ENCODE measurements at places on chromosomes 16 and 17. TPM values are rescaled to one million over a fixed set of nuclear protein-coding genes. Genes with fewer than 3 reads are reported as not detected.

TMEM256 gene
- total RNA-seq = 47.4 TPM

DNA sequence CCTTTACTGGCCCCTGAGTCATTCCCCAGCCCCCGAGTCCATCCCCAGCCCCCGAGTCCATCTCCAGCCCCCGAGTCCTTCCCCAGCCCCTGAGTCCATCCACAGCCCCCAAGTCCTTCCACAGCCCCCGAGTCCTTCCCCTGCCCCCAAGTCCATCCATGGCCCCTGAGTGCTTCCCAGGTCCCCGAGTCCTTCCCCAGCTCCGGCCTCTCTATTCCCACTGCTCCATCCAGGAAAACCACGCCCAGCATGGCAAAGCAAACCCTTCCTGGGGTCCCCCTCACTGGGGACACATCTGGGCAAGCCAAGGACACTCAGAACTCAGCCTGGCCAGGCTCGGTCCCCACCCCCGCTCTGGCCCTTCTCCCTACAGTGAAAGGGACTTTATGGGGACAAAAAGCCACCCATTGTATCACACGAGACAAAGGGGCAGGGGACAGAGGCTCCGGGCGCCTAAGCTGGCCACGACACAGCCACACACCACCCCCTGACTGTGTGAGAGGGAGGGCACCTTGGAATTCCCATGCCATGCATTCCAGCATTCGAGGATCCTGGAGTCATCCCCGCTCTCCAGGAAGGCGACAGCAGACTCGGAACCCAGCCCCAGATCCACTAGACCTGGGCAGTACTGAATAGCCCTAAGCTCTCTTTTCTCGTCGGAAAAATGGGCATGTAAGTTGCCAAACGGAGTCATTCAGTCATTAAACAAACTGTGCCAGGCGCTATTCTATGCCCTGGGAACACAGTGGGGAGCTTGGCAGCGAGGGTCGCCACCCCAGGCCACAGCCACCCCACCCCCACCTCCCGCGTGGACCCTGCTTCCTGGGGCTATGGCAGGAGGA is 14.0 kb downstream of the PLLP start:
- no peak overlapping the region for H3K27ac ChIP-seq
- H3K4me3 ChIP-seq = no peak overlapping the region
- no peak for DNase-seq
- H3K4me1 ChIP-seq = peaks cover 20% of the 10 kb centered on the region

- H3K27me3 ChIP-seq = no peaks in the 10 kb centered on the region
- no peaks in the 10 kb centered on the region for H3K36me3 ChIP-seq
- no peaks in the 10 kb centered on the region for H3K4me1 ChIP-seq
- H3K4me3 ChIP-seq = no peak overlapping the region
- H3K27ac ChIP-seq = no peak overlapping the region
- no peak for DNase-seq
Measured at GRCh38 chr16:62363501-62363900, 327.3 kb upstream of the CDH8 start.

ITGB4 gene
- total RNA-seq = 1.8 TPM

GPS2 gene
- 51.5 TPM for total RNA-seq

DNA sequence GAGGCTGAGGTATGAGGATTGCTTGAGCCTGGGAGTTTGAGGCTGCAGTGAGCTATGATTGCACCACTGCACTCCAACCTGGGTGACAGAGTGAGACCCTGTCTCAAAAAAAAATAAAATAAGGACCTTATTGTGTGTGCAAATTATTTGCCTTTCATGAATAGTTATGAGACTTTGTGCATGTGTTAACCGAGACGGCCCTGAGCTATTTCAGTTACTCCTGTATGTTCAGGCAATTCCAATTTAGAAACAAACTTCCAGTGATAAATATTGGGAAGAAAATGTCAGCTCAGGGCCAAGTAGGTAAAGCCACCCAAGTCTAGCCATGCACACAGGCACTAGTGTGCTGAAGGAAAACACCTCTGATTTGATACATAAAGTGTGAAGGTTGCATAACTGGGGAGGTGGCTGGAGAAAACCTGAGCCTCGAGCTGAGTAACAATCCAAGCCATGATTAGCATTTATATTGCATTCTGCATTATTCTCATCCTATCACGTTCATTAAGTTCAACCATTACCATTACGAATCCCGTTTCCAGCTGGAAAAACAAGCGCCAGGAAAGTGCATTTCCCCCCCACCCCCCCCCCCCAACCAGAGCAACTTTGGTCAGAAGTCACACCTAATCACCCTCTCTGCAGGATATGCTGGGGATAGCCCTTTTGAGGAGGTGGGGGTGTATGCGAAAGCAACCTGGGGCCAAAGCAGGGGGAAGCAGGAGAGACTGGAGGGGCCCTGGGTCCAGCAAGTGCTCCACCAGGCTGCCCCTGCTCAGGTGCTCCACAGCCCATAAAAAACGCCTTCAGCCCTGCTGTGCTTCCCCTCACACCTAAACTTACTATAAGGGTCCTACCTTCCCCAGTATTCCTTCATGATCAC is 18.6 kb upstream of the ENDOV start:
- H3K27ac ChIP-seq = no peak overlapping the region
- H3K4me3 ChIP-seq = no peak overlapping the region
- DNase-seq = no peak
- peaks cover 2% of the 10 kb centered on the region for H3K4me1 ChIP-seq

TRIM72 gene
- total RNA-seq = 0.05 TPM

- H3K27me3 ChIP-seq = no peaks in the 10 kb centered on the region
- H3K27ac ChIP-seq = no peak overlapping the region
- DNase-seq = no peak
- peaks cover 8% of the 10 kb centered on the region for H3K4me1 ChIP-seq
Measured at GRCh38 chr17:59027750-59028149, 78.9 kb downstream of the TRIM37 start.

DNA sequence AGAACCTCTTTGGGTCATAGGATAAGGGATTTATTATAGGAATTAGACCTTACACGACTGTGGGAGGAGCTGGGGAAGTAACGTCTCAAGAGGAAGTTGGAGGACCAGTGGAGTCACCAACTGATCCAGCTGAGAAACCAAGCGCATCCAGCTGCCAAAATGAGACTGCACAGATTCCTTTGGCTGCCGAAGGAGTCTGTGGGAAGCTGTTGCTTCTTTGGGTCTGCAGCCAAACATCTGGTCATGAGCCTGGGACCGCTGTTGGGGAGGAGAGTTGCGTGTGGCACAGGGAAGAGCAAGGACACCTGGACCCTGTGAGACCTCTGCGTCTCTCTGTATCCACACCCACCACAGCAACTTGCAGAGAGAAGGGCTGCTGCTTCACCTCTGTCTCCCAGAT is 2.4 kb upstream of the NACA2 start:
- DNase-seq = no peak
- no peak overlapping the region for H3K4me3 ChIP-seq
- H3K27me3 ChIP-seq = peaks cover 12% of the 10 kb centered on the region
- no peak overlapping the region for H3K27ac ChIP-seq
- H3K36me3 ChIP-seq = no peaks in the 10 kb centered on the region
- H3K4me1 ChIP-seq = no peaks in the 10 kb centered on the region

GRCh38 chr17:53896047-53896446 is 73.3 kb downstream of the KIF2B start:
- no peaks in the 10 kb centered on the region for H3K27me3 ChIP-seq
- DNase-seq = no peak
- no peaks in the 10 kb centered on the region for H3K36me3 ChIP-seq
- no peak overlapping the region for H3K4me3 ChIP-seq

DNA sequence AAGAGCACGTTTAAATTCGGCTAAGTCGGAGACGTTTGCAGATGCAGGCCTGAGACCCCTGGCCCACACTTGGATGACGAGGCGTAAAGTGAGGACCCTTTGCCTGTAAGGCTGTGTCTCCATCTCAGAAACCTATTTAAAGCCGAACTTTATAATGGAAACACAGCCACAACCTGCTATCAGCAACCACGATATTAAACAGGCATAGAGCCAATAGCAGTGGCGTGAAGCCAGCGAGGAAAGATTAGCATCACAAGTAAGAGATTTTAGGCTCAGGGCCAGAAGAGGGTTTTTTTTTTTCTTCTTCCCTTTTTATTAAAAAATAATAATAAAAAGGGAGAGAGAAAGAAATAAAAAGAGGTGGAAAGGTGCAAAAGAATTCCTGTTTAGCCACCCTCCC is 111.3 kb upstream of the NOL11 start:
- DNase-seq = no peak
- no peak overlapping the region for H3K4me3 ChIP-seq
- H3K27me3 ChIP-seq = no peaks in the 10 kb centered on the region
- H3K36me3 ChIP-seq = peaks cover 3% of the 10 kb centered on the region

DNA sequence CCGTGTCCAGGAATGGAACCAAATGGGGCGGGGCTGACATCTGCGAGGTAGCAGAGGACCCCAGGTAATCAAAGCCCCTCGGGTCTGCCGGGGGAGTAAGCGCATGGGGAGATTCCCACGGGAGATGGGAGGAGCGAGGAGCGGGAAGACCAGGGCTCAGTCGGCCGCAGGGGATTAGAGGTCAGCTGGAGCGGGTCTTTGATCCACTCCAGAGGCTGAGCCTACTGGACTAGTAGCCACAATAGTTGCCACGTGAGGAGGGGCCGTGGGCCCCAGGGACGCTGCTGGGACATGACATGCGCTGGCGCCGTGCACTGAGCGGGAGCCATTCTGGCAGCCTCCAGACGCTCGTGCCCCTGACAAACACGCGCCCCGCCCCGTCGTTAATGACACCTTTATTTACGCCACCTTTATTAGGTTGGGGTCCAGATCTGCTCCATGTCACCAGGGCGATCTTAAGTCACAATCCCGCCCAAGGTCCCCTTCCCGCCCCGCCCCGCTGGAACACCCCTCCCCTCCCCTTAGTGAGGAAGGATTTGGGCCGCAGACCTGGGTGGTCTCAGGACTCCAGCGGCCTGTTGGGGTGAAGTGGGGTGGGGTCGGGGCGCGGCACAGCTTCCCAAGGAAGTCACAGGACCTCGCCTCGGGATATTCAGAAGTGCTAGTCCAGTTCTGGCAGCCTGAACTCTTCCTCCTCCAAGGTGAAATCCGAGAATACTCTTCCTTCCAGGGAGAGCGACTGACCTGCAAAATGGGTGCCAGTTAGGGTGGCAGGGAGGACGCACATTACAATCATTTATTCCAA is 15.0 kb downstream of the PPY start:
- peak overlapping the region; percentile 59 for H3K27ac ChIP-seq
- H3K4me3 ChIP-seq = peak overlapping the region; percentile 77
- DNase-seq = no peak
- peaks cover 23% of the 10 kb centered on the region for H3K27me3 ChIP-seq
- H3K4me1 ChIP-seq = peaks cover 17% of the 10 kb centered on the region

GRCh38 chr16:54325616-54326265 is 39.2 kb upstream of the IRX3 start:
- no peak overlapping the region for H3K27ac ChIP-seq
- no peaks in the 10 kb centered on the region for H3K27me3 ChIP-seq
- no peaks in the 10 kb centered on the region for H3K4me1 ChIP-seq

TPSAB1 gene
- total RNA-seq = not detected

CNGB1 gene
- not detected for total RNA-seq

OR1F1 gene
- total RNA-seq = not detected

GRCh38 chr17:47225436-47225858 is 16.3 kb downstream of the MYL4 start:
- H3K4me3 ChIP-seq = no peak overlapping the region
- no peaks in the 10 kb centered on the region for H3K36me3 ChIP-seq
- peaks cover 10% of the 10 kb centered on the region for H3K27me3 ChIP-seq

DPEP2 gene
- total RNA-seq = 1.7 TPM

KRTAP3-2 gene
- total RNA-seq = not detected

SLC47A2 gene
- not detected for total RNA-seq

DNA sequence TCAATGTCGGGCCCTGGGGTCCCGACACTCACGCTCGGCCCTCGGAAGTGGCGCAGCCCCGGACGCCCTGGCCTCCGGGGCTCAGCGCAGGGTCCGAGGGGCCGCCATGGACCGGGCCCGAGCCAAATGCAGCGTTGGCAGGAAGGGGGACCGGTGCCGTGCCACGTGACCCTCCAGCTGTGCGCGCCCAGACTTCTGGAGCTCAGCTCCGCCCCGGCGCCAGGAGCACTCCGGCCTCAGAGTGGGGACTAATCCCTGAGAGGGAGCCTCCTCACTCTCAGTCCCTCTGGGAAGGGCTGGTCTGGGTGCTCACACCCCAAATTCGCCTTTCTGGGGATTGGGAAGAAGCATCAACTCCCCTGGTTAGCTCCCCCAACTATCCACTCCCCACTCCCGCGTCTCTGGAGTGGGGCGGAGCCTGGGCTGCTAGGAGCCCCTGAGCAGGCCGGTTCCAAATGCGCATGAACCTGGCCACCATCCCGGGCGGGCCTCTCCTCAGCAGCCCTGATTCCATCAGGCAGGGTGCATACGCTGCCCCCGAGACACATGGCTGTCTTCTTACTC is at the start of gene B3GNT9:
Gene B3GNT9 (minus strand): TSS at position 166 of the 564 bp plus-strand sequence. CDS start 513 bp downstream, outside the sequence.
- H3K4me3 ChIP-seq = peak within 1 kb of the TSS; percentile 70
- peaks cover 42% of the 10 kb centered on the region for H3K36me3 ChIP-seq
- peak; percentile 85 for DNase-seq
- H3K27me3 ChIP-seq = no peaks in the 10 kb centered on the region
- peak within 1 kb of the TSS; percentile 62 for H3K27ac ChIP-seq
- peaks cover 34% of the 10 kb centered on the region for H3K4me1 ChIP-seq

BCL6B gene
- total RNA-seq = 0.91 TPM

ELAC2 gene
- 97.5 TPM for total RNA-seq

DNA sequence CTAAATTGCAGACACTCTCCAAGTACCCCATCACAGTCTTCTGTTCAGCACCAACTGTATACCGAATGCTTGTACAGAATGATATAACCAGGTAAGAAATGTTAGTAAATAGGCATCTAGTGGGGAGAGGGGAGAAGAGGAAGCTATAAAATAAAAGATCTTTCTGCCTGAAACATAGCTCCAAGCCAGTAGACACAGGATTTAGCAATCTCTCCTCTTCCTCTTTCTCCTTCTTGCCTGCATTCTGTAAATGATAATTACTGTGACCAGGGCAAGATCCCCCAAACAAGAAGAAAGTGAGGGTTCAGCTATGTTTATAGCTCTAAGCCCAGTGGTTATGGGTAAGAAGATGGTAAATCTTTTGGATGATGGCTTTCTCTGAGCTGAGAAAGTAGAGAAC is 17.9 kb downstream of the ACSM3 start:
- H3K4me1 ChIP-seq = no peaks in the 10 kb centered on the region
- H3K36me3 ChIP-seq = no peaks in the 10 kb centered on the region
- H3K27ac ChIP-seq = no peak overlapping the region
- H3K27me3 ChIP-seq = no peaks in the 10 kb centered on the region
- H3K4me3 ChIP-seq = no peak overlapping the region
- no peak for DNase-seq

DNA sequence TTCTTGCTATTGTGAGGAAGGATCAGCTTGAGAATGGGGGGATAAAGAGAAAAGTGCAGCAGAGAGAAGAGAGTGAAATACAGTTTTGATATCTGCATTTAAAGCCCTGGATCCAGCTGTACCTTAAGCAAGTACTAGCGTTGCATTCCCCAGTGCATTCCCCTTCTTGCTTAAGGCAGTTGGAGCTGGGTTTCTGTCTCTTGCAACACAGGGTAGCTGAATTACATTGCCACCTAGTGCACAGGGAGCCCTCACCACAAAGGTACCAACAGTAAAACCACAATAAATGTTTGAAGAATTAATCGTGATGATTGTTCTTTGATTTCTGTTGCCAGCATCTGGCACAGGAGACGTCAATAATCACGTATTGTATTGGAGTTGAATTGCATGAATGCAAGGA is 588.7 kb downstream of the RBFOX1 start:
- H3K4me3 ChIP-seq = no peak overlapping the region
- no peaks in the 10 kb centered on the region for H3K27me3 ChIP-seq
- H3K4me1 ChIP-seq = no peaks in the 10 kb centered on the region
- DNase-seq = no peak
- H3K36me3 ChIP-seq = no peaks in the 10 kb centered on the region
